ENCODE measurements at places on chromosomes 2 and 18.

DNA sequence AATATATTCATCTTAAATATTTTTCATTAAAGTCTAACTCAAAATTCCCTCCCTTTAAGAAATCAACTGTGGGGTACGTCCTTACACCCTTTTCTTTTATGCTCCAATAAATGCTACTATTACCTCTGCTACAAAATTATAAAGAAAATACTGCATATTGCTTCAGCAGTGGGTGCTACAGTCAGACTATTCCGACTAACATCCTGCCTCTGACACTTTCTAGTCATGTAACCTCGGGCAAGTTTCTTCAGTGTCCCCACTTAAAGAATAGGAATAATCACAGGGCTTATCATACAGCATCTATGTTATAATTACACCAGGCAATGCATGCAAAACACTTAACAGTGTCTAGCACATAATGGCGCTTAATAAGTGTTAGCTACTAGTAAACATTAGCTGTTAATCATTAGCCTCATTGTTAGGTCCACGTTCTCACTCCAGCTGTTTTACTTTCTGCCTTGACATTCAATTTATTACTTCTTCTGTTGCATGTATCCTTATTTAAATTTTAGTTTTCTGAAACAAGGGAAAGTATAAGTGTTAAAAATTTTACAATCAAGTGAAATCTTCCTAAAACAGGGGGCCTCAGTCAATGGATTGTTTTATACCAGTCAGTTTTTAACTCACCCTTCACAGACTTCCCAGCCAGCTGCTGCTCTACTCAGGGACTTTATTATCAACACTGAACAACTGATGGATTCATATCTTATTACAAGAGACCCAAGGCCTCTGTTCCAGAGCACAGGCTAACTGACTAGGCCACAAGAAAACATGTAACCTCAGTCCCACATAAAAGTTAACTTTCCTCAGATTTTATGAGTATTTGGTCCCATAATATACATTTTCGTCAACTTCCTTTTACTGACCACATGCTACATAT lies 54.0 kb downstream of the CLASP1 start:
- no peak for DNase-seq

DNA sequence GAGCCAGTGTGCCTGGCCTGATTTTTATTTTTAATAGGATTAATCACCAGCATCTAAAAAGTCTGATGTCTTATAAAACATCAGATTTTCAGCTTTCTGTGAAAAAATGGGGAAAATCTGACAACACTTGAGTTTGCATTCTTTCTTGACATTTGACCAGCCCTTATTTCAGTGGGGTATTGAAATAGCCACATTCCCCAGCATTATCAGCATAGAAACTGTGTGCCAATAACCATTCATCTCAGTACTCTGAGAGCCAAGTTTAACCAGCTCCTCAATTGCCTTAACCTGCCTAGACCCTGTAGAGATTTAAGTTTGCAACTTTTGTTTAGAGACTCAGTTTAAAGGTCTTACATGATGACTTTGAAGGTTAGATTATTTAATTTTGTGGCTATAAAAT lies 155.0 kb downstream of the CERS6 start:
- DNase-seq = no peak

GRCh38 chr2:239605976-239606375 lies 205.2 kb upstream of the HDAC4 start:
- no peak for DNase-seq

- DNase-seq = no peak
These were observed 60.3 kb upstream of the RPL31 start for GRCh38 chr2:100941646-100942240.

- DNase-seq = no peak
These were observed 34.3 kb upstream of the ODC1 start for GRCh38 chr2:10482460-10482859.

DNA sequence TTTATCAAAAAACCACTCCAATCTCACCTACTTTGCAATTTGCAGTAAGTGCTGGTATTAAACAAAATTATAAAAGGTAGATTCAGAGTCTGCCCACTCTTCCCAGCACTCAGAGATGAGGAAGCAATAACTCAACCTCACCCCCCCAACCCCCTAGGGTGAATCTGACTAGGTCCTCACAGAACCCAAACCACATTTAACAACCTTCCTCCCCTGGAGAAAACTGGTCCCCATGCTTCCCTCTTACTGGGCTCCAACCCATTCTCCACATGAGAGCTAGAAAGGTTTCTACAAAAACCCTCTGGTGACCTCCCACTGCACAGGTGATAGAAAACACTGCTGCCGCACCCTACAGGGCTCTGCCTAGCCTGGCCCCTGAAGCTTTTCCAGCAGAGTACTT lies 40.5 kb upstream of the BMP10 start:
- no peak for DNase-seq

DNA sequence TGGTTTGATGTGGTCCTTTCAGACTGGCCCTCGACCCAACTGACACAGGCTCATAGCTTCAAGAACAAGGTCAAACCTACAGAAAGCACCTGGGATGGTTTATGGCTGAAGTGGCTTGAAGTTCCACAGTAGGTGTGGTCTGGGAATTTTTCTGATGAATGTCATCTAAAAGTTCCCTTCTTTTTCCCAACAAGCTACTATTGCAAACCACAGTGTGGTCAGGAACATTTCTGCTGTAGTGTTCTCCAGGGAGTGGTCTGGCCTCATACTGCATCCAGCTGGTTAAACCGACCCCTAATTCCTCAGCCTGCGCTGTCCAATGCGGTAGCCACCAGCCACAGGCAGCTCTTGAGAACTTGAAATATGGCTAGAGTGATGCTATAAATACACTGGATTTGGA lies 92.7 kb downstream of the FAM124B start:
- DNase-seq = no peak

DNA sequence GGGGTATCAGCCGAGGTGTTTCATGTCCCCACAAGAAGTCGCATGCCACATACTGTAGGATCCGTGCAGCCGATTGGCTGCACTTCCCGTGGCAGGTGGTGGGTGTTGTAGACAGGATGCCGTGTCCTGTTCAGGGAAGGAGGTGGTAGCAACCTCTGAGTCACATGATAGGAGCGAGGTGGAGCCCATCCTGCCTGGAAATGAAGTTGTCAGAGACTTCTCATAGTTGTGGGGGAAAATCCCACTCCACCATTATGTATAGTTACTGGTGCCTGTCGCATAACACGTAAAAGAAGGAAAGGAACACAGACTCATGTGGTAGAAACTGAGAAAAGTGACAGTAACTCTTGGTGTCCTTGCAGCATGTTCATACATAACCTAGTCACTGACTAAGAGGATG lies 91.4 kb upstream of the IL1R2 start:
- DNase-seq = no peak

- no peak for DNase-seq
These were observed 54.7 kb downstream of the CMPK2 start for GRCh38 chr2:6810961-6811360.

GRCh38 chr18:37572736-37573135 lies 7.1 kb upstream of the CELF4 start:
- DNase-seq = no peak

DNA sequence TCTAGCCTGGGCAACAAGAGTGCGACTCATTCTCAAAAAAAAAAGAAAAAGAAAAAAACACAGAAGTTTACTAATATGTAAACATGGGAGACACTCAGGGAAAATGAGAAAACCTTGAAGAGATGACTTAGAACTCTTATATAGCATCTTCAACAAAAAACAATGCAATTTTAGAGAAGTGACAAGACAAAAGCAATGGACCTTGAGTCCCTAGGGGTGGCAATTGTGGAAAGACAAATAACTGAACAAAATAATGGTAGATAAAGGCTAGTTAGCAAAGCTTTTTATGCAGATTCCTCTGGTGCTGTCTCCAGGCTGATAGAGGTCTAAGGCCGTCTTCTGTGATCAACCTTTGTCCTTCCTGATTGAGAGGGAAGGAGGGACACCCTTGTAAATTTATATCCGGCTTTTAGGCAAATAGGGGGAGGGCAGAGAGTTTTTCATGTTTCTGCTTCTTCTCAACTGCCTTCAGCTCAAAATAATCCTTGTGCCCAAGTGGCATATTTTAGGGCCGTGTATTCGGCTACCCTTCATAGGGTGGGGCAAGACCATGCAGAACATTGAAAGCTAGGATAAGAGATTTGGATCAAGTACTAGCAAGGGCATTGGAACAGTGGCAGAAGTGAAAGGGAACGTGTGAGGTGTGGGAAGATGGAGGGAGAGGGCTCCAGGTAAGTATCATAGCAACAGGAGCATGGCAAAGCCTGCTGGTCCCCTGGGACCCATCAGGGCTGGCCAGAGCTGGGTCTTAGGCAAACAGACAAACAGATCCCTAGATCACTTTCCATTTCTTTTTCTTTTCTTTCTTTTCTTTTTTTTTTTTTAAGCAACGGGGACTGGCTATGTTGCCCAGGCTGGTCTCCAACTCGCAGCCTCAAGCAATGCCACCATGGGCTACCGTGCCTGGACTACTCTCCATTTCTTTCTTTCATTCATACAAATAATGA lies 116.2 kb upstream of the STPG4 start:
- no peak for DNase-seq

DNA sequence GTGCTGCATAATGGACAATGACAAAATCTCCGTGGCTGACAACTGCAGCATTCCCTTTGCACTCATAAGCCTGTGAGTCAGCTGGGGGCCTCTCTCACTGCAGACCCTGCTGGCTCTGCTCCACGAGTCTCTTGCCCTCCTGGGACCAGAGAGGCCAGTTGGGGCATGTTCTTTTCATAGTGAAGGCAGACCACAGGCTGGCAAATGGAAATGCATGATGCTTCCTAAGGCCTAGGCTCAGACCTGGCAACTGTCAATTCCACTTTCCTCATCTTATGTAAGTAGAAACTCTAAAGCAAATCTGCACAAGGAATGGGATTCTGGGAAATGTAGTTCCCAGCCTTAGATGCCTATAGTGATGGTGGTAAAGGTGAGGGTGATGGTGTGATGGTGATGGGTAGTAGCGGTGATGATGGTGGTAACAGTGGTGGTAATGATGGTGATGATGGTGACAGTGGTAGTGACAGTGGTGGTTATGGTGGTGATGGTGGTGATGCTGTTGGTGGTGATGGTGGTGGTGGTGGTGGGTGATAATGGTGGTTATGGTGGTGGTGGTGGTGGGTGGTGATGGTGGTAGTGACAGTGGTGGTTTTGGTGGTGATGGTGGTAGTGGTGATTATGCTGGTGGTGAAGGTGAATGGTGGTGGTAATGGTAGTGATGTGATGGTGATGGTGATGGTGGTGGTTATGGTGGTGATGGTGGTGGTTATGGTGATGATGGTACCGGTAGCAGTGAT lies 185.8 kb upstream of the ARL4C start:
- DNase-seq = no peak

- no peak for DNase-seq
These were observed 34.8 kb downstream of the LBH start for GRCh38 chr2:30266051-30266621.

GRCh38 chr2:37190290-37190689 lies 1.8 kb upstream of the SULT6B1 start:
- DNase-seq = no peak

DNA sequence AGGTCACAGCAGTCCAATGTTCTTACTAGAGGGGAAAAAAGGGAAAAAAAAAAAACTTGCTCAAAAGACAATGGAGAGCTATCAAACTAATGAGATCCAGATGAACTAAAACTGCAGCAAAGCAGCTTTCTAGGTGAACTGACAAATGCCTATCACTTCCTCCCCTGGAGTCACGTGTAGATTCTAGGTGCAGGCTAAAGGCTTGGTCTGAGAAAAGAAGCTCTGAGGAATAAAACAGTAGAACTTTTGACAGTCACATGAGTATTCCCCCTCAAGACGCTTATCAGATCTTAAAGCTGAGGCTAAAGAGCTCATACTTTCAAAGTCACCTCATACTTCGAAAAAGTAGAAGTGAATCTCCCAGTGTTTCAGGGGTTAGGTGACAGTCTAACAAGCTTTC lies 42.3 kb downstream of the SMAD2 start:
- DNase-seq = no peak

- DNase-seq = no peak
These were observed 142.7 kb upstream of the GCFC2 start for GRCh38 chr2:75853436-75853835.

DNA sequence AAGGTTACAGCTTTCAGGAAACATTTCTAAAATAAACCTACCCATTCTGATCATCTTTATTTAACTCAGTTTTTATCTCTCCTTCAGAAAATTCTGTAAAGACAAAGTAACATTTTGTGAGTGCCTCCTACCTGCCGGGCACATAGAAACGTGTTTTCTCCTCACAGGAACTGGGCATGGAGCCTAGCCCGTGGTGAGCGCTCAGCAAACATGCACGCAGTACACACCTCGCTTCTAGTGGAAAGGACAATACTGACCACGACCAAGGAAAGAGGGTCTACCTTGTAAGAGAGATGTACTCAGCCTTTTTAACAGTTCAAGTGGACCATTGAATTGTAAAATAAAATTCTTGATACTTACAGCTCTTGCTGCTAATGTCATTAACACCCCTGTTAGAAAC lies 24.8 kb upstream of the KIDINS220 start:
- no peak for DNase-seq

GRCh38 chr2:55498582-55498981 lies 20.9 kb upstream of the CFAP36 start:
- DNase-seq = no peak

DNA sequence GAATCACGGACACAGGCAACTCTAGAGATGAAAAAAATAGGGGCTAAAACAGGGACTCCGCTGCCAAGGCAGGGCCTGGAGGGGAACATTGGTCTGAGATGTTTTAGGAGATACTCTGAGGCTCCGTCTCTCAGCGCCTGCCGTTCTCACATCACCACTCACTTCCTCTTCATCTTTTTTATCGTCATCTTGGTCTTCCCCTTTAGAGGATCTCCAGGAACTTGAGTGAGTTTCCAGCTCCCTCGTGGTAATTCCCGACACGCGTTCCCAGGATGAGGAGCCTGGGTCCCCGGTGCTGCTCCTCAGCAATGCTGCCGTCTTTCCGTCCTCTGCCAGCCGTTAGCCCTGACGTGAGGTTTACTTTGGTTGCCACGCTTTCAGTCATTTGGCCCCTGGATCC lies 16.1 kb downstream of the MLPH start:
- DNase-seq = no peak

- no peak for DNase-seq
These were observed 27.2 kb upstream of the DOCK10 start for GRCh38 chr2:225069477-225069876.

DNA sequence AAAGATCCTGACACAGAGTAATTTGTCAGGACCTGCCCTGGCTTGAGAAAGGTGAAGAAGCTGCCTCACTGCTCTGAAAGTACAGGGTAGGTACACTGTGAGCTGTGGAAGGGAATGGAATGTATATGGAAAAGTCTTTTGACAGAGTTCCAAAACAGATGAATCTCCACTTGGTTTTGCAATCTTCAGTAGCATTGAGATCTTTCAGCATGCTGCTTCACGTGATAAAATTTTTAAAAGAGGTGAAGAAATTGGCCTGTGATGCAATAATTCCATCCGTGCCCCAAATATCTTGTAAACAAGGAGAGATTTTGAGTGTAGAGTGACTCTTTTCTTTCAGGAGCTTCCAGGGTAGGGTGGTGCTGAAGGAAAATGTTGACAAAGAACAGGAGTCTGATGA lies 123.1 kb downstream of the OSR1 start:
- DNase-seq = no peak

- no peak for DNase-seq
These were observed 132.8 kb downstream of the L3MBTL4 start for GRCh38 chr18:6281874-6282273.

GRCh38 chr18:48934415-48934722 lies 16.4 kb downstream of the SMAD7 start:
- DNase-seq = no peak

- no peak for DNase-seq
These were observed 136.3 kb upstream of the SLC39A10 start for GRCh38 chr2:195520671-195521155.
